T-helper 9 cell (primary cell): ENCODE measurements at places on chromosomes 3 and 15.

DNA sequence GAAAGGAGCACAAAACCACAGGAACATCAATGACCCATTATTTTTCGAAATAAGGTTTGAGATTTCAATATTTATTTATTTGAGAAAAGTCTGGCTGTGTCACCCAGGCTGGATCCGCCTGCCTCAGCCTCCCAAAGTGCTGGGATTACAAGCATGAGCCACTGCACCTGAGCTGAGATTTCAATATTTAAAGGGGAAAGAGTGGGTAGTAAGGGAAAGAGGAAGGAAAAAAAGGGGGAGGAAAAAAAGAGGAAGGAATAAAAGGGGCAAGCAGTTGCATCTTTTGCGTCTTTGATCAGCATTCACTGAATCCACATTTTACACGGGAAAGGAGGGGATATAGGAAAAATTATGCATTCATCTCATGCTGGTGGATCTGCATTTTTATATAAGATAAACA is 47.4 kb downstream of the ERICH6 start:
- no peak for DNase-seq

GRCh38 chr15:36790891-36791290 is 211.5 kb downstream of the CDIN1 start:
- no peak for DNase-seq

DNA sequence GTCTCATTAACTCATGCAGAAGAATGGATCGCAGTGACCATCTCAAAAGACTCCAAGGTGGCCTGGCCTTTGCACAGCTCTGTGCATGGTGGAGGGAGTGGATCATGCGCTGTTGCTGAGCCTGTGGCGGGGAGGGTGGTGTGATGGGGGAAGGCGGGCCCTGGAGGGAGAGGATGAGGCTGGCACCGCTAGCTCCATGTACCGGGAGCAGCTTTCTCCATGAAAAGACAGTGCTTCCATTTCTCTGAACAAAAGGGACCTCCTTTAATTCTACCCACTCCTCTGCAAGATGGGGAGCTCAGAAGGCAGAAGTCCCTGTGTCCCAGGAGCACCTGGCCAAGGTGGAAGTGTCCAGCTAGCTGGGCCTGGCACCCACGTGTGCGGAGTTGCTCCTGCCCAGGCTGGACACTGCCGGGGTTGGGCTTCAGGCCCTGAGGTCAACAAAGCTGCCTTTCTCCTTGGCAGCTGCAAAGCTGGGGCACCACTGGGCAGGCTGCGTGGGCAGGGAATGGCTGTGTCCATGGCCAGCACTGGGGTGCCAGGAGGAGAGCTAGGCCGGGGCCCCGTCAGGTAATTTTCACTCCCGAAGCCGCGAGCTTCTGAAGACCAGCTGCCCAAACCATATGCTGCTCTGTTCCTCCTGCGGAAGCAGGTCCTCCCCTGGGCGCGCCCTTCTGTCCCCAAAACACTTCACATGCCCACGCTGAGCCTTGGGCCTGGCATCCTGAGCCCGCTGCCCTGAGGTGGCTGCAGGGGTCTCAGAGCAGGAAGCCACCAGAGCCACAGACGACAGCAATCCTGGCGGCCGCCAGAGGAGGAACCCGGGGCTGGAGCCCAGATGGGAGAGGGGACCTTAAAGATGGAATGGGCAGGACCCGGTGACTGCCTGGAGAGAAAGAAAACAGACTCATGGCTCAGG is 6.4 kb downstream of the MAP6D1 start:
- no peak for DNase-seq

DNA sequence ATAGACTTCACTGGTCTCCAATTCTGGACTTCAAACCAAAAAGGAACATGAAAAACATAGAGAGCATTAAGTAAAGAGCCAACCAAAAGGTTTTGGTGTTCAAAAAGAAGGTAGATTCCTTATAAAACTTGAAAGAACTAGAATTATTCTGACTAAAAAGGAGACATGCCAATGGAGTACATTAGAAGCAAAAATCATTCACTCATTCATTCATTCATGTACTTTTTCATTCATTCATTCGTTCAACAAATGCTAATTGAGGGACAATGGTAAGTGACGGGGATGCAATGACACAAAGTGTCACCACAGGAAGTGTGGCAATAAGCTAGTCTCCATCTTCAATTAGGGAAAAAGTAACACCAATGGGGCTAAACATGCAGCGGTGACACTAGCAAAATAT is 181.0 kb upstream of the ATP11B start:
- DNase-seq, result no peak

- DNase-seq, result no peak
Observed at GRCh38 chr3:144270100-144270499, 298.5 kb downstream of the DIPK2A start.

- no peak for DNase-seq
Observed at GRCh38 chr3:163175970-163176369, 1679.4 kb downstream of the OTOL1 start.
